ENCODE measurements at places on chromosomes 6 and 20.
A peak's percentile ranks its signal among the peaks of the same experiment; 100 is the strongest.

DNA sequence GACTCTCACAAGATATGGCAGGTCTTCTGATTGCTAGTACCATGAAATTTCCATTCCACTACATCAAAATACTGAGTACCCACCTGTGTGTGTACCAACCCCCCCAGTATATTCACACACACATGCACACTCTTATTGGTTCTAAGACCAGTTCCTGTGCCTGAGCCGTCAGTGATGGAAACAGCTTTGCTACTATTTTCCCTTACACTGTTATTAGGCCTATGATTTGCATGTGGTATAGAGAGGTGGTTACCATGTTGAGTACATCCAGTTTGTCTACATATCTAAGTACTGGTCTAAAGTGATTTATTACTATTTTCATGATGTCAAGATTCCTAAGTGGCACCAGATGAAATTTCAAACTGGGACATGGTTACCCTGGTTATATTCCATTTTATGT, 459.9 kb downstream of the BCKDHB start:
- no peak for DNase-seq

DNA sequence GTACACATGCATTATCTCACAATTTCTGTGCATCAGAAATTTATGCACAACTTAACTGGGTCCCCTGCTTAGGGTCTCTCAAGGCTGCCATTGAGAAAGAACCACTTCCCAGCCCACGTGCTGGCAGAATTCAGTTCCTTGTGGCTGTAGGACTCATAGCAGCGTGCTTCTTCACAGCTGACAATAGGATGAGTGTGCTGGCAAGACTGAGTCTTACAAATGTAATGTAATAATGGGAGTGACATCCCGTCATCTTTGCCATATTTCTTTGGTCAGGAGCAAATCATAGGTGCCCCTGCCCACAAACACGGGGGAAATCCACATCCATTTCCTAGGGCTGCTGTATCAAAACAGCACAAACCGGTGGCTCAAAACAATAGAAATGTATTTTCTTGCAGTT, 77.4 kb downstream of the FIG4 start:
- no peak for DNase-seq

GRCh38 chr6:150527100-150527499, 72.6 kb upstream of the PLEKHG1 start:
- DNase-seq: no peak

GRCh38 chr6:33673851-33674250, 37.6 kb downstream of the UQCC2 start:
- no peak for DNase-seq

DNA sequence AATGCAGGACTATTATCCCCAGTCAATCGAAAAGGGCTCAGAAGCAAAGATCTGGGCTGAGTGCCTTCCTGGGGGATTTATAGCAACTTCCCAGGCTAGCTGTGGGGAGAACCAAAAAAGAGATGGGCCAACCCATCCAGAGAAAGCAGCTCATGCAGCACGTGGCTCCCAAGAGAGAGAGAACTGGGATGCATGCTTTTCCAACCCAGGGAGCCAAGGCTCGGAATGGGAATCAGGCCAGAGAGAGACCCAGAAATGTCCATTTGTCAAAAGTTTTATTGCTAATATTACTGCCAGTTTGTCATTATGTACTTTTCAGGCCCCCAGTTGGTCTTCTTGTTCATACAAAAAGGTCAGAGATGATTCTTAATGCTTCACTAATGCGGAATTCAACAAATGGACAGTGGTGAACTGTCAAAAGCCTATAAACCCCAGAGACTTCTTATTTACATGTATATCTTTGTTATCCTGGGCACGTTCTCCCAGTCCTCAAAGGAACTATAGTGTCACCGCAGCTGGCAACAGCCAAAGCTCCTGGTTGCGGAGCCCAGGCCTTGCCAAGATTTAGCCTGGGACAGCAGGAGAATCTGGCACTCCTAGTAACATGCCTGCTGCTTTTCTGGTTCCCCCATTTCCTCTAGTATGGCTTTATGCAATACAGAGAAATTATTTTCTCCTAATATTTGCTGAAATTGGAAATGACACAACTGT, 139.1 kb upstream of the POU3F2 start:
- DNase-seq: no peak

DNA sequence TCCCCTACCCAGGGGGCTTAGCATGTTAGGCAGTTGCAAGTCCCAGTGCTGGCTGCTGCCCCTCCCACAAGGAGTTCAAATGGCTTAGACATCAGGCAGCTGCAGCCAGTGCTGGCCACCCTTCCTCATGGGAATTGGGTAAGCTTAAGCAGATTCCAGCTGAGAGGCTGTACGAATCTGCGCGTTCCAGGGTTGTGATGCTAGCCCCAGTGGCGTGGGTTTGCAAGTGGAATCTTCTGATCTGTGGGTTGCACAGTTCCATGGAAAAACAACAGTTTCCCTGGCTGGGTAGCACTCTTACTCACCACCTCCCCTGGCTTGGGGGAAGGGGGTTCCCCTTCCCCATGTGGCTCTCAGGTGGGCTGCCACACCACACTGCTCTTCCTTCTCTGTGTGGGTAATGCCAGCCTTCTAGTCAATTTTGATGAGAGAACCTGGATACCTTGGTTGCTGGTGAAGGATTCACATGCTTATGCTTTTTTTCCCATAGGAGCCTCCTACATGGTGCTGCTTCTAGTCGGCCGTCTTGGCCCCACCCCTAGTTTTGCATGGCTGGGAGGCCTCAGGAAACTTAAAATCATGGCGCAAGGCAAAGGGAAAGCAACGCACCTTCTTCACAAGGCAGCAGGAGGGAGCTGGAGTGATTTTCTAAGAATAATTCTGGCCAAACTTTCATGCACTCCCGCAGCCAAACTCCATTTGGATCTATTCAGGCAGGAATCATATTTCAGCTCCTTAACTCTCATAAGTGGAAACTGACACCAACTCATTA, 13.0 kb downstream of the DYNLT2 start:
- peak; percentile 14 for DNase-seq

GRCh38 chr20:32163951-32164350, 43.6 kb downstream of the PLAGL2 start:
- no peak for DNase-seq

GRCh38 chr6:134196568-134197193, 121.2 kb downstream of the SGK1 start:
- DNase-seq: peak; percentile 24

DNA sequence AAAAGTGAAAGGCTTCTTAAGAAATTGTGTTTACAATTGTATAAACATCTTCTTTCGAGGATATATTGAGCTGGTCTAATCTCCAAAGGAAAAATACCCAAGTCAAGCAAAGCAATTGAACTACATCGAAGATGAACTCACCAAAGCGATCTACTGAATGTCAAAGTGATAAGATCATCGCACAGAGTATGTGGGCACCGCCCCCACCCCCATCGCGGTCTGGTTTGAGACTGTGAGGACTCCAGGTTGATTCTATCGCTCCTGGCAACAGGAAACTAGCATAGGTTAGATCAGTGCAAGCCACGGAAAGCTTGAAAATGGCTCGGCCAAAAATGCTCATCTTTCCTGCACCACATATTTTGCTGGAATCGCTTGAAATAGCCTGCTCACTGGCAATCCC, 133.2 kb upstream of the RPS6KA2 start:
- DNase-seq: peak; percentile 89

GRCh38 chr6:16698162-16698533, 63.1 kb downstream of the ATXN1 start:
- DNase-seq: no peak

DNA sequence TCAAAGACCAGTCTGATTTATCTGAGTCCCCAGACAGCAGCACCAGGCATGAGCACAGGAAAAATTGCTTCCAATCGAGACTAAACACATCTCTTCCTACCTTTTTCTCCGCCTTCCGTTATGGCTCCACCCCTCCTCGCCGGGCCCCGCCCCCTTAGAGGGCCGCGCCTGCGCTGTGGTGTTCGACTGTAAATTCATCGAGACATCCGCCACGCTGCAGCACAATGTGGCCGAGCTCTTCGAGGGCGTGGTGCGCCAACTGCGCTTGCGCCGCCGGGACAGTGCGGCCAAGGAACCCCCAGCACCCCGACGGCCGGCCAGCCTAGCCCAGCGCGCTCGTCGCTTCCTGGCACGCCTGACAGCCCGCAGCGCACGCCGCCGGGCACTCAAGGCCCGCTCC, 8.9 kb downstream of the REM1 start:
- no peak for DNase-seq

DNA sequence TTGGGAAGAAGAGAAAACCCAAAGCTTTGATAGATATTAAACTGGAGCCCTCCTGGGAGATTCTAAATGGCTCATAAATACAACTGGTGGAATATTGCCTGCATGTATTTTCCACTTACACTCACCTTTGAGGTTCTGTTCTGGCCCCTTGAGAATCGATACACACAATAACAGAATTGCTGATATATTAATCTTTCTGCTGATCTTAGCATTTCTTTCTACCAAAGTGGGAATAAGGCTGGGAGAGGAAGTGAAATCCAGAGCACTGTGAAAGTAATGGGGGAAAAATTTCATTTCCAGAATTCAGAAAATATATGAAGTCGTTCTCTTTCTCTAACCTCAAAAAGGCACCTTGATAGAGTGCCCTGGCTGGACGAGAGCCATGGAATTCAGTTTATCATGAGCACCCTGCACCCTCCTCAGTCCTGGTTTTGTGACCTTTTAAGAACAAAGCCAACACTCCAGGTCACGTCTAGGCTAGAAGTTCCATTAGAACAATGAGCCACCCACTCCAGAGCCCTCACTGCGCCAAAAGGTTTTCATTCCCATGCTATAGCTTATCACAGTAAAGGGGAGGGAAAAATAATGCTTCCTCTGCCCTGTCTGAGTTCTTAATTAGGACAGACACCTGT, 244.5 kb downstream of the CD83 start:
- DNase-seq: no peak

DNA sequence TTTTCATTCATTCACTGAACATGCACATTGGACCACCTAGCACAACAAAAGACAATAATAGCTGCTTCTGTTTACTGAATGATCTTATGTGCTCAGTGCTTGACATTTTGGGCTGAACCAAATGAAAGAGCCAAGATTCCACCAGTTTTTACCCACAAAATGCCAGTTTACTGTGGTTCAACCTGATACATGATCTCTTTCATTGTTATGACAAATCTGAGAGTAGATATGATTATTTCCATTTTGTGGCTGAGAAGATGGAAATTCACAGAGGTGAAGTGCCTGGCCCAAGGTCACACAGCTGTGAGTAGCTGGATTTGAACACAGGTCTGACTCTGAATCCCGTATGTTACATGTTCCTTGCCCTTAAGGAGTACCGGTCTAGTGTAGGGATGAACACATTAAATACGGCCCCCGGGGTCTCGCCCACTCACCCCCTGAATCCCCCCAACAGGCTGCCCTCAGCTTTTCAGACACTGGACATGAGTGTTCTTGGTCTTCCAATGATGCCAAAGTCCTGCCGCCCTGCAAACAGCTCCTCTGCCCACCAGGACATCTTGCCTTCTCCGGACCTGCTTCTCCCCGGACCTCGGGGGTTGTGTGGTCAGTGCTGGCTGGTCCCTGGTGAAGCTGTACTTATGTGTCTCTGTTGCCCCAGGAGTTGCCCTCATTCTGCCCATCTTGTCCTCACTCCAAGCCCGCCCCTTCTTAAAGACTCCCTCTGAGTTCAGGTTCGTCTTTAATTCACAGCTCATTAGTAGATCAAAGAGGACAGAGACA, 58.6 kb upstream of the SLC32A1 start:
- no peak for DNase-seq

DNA sequence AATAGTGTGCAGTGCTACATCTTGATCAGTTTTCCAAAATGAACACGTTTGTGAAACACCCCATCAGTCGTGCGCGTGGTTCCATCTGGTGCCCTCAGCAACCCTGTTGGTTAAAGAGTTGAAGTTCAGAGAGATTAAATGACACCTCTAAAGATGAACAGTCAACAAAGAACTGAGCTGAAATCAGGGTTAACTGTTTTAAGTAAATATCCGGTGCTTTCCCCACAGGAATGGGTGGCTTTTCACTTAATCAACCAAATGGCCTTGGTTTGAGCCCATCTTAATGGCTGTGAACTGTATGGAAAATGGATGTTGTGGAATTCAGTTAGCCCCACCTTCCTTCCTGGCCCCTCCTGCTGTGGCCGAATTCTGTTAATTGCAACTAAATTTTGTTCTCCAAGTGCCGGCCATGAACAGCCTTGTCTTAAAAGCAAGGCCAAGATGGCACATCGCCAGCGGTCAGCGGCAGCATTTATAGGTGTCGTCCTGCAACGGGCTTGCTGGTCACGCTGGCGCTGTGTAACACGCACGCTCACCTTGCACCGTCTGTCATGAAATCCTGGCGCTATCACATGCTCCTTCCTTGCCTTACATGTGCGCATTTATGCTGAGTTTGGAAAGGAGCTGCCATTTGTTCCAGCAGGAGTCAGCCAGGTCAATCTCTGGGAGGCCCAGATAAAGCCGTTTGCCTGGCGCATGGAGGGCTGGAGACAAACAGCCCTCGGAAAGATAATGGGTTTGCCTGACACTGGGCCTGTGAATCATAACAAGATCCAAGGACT, 164.5 kb downstream of the ERMARD start:
- DNase-seq: no peak

DNA sequence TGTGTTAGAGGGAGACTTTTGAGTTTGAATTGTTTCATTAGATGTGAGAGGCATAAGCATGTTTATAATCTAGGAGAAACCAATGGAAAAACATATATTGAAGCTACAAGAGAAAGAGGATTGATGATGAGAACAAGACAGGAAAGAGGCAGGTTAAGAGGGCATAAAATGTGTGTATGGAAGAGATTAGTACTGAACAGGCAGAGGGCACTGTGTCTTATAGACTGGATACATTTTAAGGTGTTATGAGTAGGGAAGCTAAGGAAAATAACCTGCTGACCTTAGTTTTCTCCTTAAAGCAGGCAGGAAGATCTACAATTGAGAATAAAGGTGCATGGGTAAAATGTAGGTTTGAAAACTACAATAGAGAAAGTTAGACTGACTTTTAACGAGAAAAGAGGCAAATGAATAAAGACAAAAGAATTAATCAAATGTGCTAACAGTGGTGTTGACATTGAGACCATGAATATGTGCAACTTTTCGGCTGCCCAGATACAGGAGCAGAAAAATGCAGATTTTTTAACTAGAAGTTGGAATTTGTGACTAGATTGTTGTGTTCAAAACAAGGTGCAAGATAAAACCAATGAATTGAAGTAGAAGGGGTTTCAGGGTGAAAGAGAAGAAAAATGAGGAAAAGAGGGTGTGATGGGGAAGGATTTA, 846.3 kb downstream of the HACE1 start:
- DNase-seq: no peak

GRCh38 chr6:158596861-158597260, 37.0 kb downstream of the TMEM181 start:
- no peak for DNase-seq

DNA sequence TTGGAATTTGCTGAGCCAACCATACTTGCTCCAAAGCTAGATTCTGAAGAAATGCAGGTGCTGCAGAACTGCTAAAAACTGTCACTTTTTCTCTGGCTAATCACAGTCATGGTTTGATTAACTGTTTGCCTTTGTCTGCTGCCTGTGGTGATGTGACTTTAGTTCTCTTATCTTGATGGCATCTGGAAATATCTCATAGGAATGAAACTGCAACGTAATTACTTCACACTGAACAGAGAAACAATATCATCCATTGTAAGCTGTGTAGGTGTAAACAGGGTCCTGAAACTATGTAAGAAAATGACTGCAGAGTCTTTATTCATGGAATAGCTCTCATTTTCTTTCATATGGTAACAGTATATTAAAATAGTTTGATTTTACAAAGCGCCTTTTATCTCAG, 721.9 kb upstream of the HS3ST5 start:
- DNase-seq: no peak

GRCh38 chr20:44832724-44833123, 22.4 kb upstream of the RIMS4 start:
- DNase-seq: no peak
